Mammary microvascular endothelial cell (primary cell): ENCODE measurements at places on chromosomes 12 and 14. TPM values are rescaled to one million over a fixed set of nuclear protein-coding genes. Genes with fewer than 3 reads are reported as not detected.

The FAM216A gene
- 14.5 and 17.0 TPM in 2 replicates for total RNA-seq

The FGF6 gene
- total RNA-seq: not detected in 2 replicates

The RNF31 gene
- total RNA-seq: 41.4 and 59.8 TPM in 2 replicates

The SLC10A1 gene
- total RNA-seq: not detected in 2 replicates

The CMTM5 gene
- not detected in 2 replicates for total RNA-seq

The AMN1 gene
- total RNA-seq: 10.4 and 12.5 TPM in 2 replicates

The KLRB1 gene
- not detected in 2 replicates for total RNA-seq

The WDHD1 gene
- total RNA-seq: 12.9 and 13.3 TPM in 2 replicates

The PDZRN4 gene
- total RNA-seq: not detected in 2 replicates

The TCL1B gene
- not detected in 2 replicates for total RNA-seq

The TROAP gene
- total RNA-seq: 26.0 and 39.2 TPM in 2 replicates

The RHEBL1 gene
- 5.4 and 6.9 TPM in 2 replicates for total RNA-seq

The C12orf42 gene
- total RNA-seq: not detected in 2 replicates

The REP15 gene
- 2.1 and 4.7 TPM in 2 replicates for total RNA-seq

The RASSF9 gene
- 0.47 and 1.1 TPM in 2 replicates for total RNA-seq

The KCNH5 gene
- total RNA-seq: not detected in 2 replicates

The IAPP gene
- not detected in 2 replicates for total RNA-seq

The TGM1 gene
- total RNA-seq: 0.27 and 2.1 TPM in 2 replicates

The ZDHHC22 gene
- not detected in 2 replicates for total RNA-seq

The TDRD9 gene
- 0.69 and 1.00 TPM in 2 replicates for total RNA-seq

The PTPRQ gene
- not detected in 2 replicates for total RNA-seq

The SLCO1C1 gene
- not detected in 2 replicates for total RNA-seq

The SLCO1B1 gene
- total RNA-seq: not detected in 2 replicates

The COL2A1 gene
- not detected in 2 replicates for total RNA-seq

The TAS2R50 gene
- total RNA-seq: 0.15 and 0.20 TPM in 2 replicates

The UTP20 gene
- total RNA-seq: 20.7 and 23.3 TPM in 2 replicates

The ATXN3 gene
- total RNA-seq: 31.2 and 36.4 TPM in 2 replicates

The LUM gene
- not detected in 2 replicates for total RNA-seq

The CYP46A1 gene
- 0.07 and 0.15 TPM in 2 replicates for total RNA-seq

The RNASE1 gene
- 182 and 221 TPM in 2 replicates for total RNA-seq

The KRT6A gene
- not detected in 2 replicates for total RNA-seq

The ENDOU gene
- total RNA-seq: not detected in 2 replicates
